Glomerular endothelial cell (primary cell): ENCODE measurements at places on chromosomes 3 and 15. TPM values are rescaled to one million over a fixed set of nuclear protein-coding genes. Genes with fewer than 3 reads are reported as not detected.

GRCh38 chr3:47193871-47194859, 30.3 kb upstream of the SETD2 start:
- no peak for DNase-seq

- DNase-seq: no peak
These were observed 73.5 kb downstream of the TBL1XR1 start for GRCh38 chr3:177123822-177124221.

DNA sequence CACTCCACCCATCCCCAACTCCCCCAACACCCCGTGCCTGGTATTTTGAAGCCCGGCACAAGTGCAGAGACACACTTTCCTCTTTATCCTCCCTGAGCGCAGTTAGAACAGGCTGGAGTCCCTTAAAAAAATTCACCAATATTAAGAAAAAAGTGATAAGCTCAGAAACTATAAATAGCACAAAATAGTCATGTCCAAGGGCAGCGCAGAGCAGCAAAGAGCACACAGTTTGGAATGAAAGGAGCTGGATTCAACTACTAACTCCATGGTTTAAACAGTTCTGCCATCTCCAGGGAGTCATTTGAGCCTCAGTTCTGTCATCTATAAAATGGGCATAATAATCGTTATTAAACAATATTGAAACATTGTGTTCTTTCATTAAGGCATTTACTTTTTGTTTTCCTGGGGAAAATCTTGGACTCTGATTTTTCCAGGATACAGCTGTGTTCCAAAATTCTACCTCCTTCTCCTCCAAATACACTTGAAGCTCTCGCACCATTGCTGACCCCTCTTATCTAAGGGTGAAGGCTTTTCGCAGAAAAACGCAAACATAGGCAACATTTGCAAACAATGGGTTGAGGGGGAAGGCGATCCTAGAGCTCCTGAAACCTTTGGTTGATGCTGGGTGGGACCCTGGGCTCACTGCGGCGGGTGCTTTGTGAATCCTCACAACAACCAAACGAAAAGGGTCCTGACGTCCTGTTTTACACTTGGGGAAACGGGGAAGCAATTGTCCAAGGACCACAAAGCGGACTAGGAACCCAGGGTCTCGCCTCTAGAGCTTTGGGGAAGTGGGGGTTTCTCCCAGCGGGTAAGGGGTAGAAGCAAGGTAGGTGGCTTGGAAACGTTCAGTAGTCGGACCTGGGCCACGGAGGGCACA, 41.8 kb downstream of the EPHB3 start:
- DNase-seq: no peak

Gene LRRN1
- total RNA-seq: 0.15 TPM in 1 of 2 replicates, not detected in the other

DNA sequence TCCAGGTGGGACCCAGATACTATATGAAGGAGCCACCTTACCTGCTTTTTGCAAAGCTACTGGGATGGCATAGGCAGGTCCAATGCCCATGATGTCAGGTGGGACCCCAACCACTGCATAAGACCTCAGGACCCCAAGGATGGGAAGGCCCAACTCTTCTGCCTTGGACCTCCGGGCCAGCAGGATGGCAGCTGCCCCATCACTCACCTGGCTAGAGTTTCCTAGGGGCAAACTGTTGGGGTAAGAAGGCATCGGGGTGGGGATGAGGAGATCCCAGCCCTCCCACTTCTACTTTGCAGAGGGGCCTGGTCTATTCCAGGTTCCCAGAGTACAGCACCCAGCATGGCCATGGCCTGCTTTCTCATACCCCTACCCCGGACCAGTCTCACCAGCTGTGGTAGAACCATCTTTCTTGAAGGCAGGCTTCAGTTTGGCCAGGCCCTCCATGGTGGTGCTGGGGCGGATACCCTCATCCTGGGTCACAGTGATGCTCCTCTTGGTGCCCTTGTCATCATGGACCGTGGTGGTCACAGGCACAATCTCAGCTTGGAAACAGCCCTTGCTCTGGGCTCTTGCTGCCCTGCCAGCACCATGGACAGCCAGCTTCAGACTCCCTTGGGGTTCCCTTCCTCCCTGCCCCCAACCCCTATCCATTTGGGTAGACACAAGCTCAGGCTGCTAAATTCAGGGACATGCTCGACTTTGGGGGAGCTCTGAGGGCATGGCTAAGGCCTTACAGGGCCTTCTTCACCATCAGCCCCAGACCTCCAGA, 10.6 kb downstream of the ACAA1 start:
- no peak for DNase-seq
